ENCODE measurements at places on chromosomes 4 and X. TPM values are rescaled to one million over a fixed set of nuclear protein-coding genes. Genes with fewer than 3 reads are reported as not detected.

DNA sequence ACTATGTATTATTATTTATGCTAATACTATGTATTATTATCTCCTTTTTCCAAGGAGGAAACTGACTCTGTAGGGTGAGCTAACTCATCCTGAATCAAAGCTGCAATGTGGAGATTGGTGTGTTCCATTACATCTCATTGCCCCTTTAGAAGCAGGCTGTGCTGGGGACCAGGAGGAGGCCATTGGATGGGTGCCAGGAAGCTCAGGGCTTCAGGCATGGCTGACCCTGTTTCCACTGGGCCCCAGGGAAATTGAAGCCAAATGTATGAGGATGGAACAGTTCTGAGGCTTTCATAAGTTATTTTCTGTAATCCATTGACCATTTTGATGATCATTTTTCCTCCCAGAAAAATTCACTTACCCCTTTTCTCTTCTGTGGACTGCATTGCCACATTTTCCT is 418.8 kb upstream of the ZFP42 start:
- H3K27me3 ChIP-seq, result no peaks in the 10 kb centered on the region
- no peaks in the 10 kb centered on the region for H3K4me1 ChIP-seq
- no peak overlapping the region for H3K27ac ChIP-seq
- H3K4me3 ChIP-seq, result no peak overlapping the region
- H3K36me3 ChIP-seq, result no peaks in the 10 kb centered on the region

DNA sequence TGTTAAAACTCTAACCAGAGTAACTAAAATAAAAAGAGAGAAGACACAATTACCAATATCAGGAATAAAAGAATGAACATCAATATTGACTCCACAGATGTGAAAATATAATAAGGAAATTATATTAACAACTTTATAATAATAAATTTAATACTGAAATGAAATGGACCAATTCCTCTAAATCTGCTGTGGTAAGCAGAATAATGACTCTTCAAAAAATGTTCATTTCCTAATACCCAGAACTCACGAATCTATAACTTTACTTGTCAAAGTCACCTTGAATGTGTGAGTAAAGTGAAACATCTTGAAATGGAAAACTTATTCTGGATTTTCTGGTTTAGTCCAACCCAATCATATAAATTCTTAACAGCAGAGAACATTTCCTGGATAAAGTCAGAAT is 1391.1 kb downstream of the FAM133A start:
- no peaks in the 10 kb centered on the region for H3K36me3 ChIP-seq
- no peak overlapping the region for H3K4me3 ChIP-seq
- no peaks in the 10 kb centered on the region for H3K4me1 ChIP-seq

DNA sequence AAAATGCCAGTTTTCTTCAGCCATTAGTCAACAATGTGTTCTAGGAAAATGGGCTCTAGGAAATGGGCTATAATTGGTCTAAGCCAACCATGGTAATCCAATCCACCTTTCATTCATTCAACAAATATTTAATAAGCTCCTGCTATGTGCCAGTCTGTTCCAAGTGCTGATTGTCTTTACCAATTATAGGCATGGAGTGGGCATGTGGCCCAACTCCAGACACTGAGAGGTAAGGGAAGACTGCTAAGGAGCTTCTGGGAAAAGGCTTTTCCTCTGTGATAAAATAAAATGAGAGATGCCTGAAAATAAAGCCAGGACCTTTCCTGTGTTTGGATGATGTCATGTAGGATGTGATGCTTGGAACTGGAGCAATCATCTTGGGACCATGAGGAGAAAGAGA is 43.3 kb downstream of the HOPX start:
- no peaks in the 10 kb centered on the region for H3K27me3 ChIP-seq
- H3K4me1 ChIP-seq, result no peaks in the 10 kb centered on the region
- no peak for DNase-seq
- H3K4me3 ChIP-seq, result no peak overlapping the region

GRCh38 chr4:102387552-102388150 is 42.4 kb upstream of the SLC39A8 start:
- no peak overlapping the region for H3K4me3 ChIP-seq
- DNase-seq, result no peak
- no peaks in the 10 kb centered on the region for H3K36me3 ChIP-seq
- no peak overlapping the region for H3K27ac ChIP-seq
- no peaks in the 10 kb centered on the region for H3K27me3 ChIP-seq

GRCh38 chr4:2194496-2194895 is 47.4 kb downstream of the HAUS3 start:
- H3K27ac ChIP-seq, result no peak overlapping the region
- no peaks in the 10 kb centered on the region for H3K4me1 ChIP-seq
- no peak for DNase-seq
- no peak overlapping the region for H3K4me3 ChIP-seq
- H3K27me3 ChIP-seq, result no peaks in the 10 kb centered on the region
- peaks cover 8% of the 10 kb centered on the region for H3K36me3 ChIP-seq

DNA sequence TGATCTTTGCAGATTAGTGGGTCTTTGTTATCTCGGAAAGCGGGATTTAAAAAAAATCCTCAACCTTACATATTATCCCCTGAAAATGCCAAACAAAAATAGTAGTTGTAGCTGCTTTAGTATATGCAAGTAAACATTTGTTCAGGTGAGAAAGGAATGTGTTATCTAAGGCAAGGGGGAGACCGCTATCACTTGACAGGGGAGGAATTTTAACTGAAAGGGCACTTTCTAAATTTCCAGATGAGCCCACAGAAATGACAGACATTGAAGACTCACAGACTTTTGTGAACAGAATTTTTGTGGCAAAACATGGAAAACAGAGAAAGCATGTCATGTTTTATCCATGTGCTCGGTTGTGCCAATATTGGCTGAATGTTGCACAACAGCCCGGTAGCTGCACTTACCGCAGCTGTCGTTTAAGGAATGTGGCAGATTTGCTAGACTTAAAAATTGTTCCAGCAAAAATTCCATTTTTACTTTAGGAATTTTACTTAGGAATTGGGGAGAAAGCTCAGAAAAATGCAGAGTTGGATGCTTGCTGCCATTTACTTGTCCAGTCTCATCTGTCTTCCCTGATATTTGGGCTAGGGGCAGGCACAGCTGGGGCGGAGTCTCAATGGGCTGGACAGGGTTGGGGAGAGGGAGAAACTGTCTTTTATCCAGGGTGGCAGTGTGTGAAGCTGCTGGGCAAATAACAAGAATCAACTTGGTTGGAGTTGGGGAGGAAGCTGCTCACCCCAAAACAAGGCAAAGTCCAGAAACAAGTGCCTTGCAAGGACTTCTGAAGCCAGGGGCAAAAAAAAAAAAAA is 94.6 kb upstream of the RPS6KA3 start:
- peak; percentile 21 for DNase-seq
- peaks cover 23% of the 10 kb centered on the region for H3K4me1 ChIP-seq
- no peaks in the 10 kb centered on the region for H3K36me3 ChIP-seq
- no peak overlapping the region for H3K4me3 ChIP-seq

DNA sequence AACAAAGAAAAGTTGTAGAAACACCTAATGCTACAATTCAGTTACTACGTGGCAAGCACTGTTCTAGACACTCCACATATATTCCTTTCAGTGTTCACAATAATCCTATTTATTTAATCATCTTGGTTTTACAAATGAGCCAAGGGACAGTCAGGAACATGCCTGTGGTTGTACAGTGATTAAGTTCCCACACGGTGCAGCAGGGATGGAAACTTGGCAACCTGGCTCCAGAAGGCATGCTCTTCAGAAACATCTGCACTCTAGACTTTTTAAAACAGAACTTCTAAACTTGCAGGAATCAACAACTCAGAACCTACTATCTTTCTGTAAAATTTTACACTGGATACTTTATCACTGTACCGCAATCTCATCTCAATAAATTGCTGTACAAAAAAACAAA is 32.1 kb downstream of the TAPT1 start:
- no peak overlapping the region for H3K4me3 ChIP-seq
- H3K27me3 ChIP-seq, result no peaks in the 10 kb centered on the region
- no peak overlapping the region for H3K27ac ChIP-seq
- H3K36me3 ChIP-seq, result peaks cover 21% of the 10 kb centered on the region

GRCh38 chr4:128606173-128606572 is 203.3 kb upstream of the JADE1 start:
- H3K36me3 ChIP-seq, result no peaks in the 10 kb centered on the region
- no peak overlapping the region for H3K4me3 ChIP-seq
- H3K4me1 ChIP-seq, result peaks cover 16% of the 10 kb centered on the region

GRCh38 chr4:134278675-134279074 is 77.1 kb upstream of the PABPC4L start:
- no peaks in the 10 kb centered on the region for H3K4me1 ChIP-seq
- H3K27me3 ChIP-seq, result no peaks in the 10 kb centered on the region
- H3K27ac ChIP-seq, result no peak overlapping the region

- no peaks in the 10 kb centered on the region for H3K36me3 ChIP-seq
- peak overlapping the region; percentile 60 for H3K27ac ChIP-seq
- peak overlapping the region; percentile 54 for H3K4me3 ChIP-seq
- DNase-seq, result no peak
These were observed 23.2 kb upstream of the AASDH start for GRCh38 chr4:56410247-56411062.

DNA sequence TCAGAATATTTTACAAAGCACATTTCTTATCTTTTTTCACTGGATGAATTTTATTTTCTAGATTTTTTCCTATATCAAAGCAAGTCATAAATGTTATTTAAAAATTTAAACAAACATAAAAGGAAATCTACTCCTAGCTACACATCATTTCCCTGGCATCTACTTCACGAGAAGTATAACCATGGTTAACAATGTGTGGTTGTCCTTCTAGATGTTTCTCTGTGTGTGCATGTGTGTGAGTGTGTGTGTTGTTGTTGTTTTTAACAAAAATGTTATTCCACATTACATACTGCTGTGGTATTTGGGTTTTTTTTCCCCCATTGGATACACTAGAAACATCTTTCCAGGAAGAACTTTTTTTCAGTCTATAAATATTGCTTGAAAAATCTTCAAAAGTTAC is 103.1 kb downstream of the CHIC2 start:
- H3K4me1 ChIP-seq, result no peaks in the 10 kb centered on the region
- H3K27ac ChIP-seq, result no peak overlapping the region
- H3K27me3 ChIP-seq, result no peaks in the 10 kb centered on the region
- H3K36me3 ChIP-seq, result no peaks in the 10 kb centered on the region
- no peak overlapping the region for H3K4me3 ChIP-seq

GRCh38 chr4:54959651-54960116 is 165.7 kb downstream of the KDR start:
- no peak overlapping the region for H3K27ac ChIP-seq
- H3K4me1 ChIP-seq, result peaks cover 10% of the 10 kb centered on the region
- DNase-seq, result no peak
- no peaks in the 10 kb centered on the region for H3K36me3 ChIP-seq
- no peak overlapping the region for H3K4me3 ChIP-seq

GRCh38 chr4:53917729-53918128 is 146.7 kb downstream of the CHIC2 start:
- DNase-seq, result no peak
- no peak overlapping the region for H3K27ac ChIP-seq
- H3K4me3 ChIP-seq, result no peak overlapping the region
- H3K36me3 ChIP-seq, result no peaks in the 10 kb centered on the region
- peaks cover 46% of the 10 kb centered on the region for H3K27me3 ChIP-seq

DNA sequence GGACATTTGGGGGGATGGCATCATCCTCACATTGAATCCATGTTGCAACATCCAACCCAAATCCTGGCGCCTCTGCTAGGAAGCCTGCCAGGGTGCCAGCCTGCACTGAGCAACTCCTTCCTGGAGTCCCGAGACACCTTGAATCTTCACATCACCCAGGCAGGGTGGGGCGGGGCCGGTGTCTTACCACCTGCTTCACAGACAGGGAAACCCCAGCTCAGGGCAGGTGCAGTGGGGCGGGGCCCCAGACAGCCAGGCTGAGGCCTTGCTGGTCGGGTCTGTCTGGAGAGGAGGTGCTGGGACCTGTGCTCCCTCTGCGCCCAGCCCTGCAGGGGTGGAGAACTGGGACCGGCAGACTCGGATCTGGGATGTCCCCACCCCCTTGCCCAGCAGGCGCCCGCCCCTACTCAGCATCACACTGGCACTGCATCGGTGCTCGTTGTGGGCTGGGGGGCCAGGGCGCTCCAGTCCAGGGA is 31.5 kb upstream of the HTRA3 start:
- H3K36me3 ChIP-seq, result peaks cover 46% of the 10 kb centered on the region
- H3K27ac ChIP-seq, result no peak overlapping the region
- peaks cover 12% of the 10 kb centered on the region for H3K4me1 ChIP-seq

DNA sequence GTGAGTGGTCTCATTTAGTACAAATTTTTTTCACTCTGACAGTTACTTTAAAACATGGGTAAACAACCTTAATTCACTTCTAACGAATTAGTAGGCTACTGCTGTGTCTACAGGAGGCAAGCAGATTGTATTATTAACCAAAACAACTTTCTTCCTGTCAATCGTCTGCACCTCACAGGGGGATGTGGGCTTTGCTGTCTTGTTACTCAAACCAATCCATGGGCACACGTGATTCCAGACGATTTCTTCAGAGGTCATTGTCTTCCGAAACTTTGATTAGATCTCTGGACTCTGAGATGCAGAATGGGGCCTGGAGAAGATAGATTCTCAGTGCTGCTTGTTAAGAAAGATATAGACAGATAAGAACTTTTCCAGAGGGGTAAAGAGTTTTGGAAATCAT is 327.8 kb downstream of the DHX15 start:
- H3K36me3 ChIP-seq, result no peaks in the 10 kb centered on the region
- H3K27me3 ChIP-seq, result no peaks in the 10 kb centered on the region
- peaks cover 8% of the 10 kb centered on the region for H3K4me1 ChIP-seq
- no peak overlapping the region for H3K27ac ChIP-seq

DNA sequence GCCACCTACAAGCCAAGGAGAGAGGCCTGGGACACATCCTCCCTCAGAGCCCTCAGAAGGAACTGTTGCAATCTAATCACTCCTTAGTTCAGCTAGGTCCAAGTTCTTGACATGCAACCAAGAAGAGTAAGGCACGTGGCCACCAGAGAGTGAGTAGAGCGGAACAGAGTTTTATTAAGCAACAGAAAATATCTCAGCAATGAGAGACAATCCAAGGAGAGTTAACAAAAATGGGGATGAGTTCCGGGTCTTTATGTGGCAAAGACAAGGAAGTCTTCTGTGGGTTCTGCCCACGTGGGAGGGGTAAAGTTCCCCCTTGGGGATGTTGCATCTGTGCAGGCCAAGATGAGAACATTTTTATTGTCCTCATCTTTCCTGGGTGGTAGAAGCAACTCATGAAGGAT is 38.5 kb upstream of the PROM1 start:
- H3K4me1 ChIP-seq, result peaks cover 47% of the 10 kb centered on the region
- H3K27ac ChIP-seq, result no peak overlapping the region
- H3K36me3 ChIP-seq, result no peaks in the 10 kb centered on the region
- DNase-seq, result no peak
- H3K4me3 ChIP-seq, result no peak overlapping the region

GRCh38 chrX:153209347-153209746 is 30.3 kb downstream of the MAGEA1 start:
- H3K4me3 ChIP-seq, result no peak overlapping the region
- H3K27ac ChIP-seq, result no peak overlapping the region
- no peaks in the 10 kb centered on the region for H3K4me1 ChIP-seq
- DNase-seq, result no peak
- H3K36me3 ChIP-seq, result no peaks in the 10 kb centered on the region
- no peaks in the 10 kb centered on the region for H3K27me3 ChIP-seq

USP46 gene
- 76.4 TPM for total RNA-seq

SMR3B gene
- not detected for total RNA-seq

RTL3 gene
- total RNA-seq, result 0.14 TPM

TLL1 gene
- 1.0 TPM for total RNA-seq

GPR119 gene
- not detected for total RNA-seq

PDLIM3 gene
- total RNA-seq, result 308 TPM

UGT2A1 gene
- total RNA-seq, result not detected
